ENCODE measurements at places on chromosomes 5 and 9.

GRCh38 chr5:139903795-139904565 is 108.4 kb downstream of the PSD2 start:
- H3K27me3 ChIP-seq = peaks cover 7% of the 10 kb centered on the region
- peak overlapping the region; percentile 37 for H3K4me3 ChIP-seq
- no peaks in the 10 kb centered on the region for H3K36me3 ChIP-seq
- no peak for DNase-seq
- no peak overlapping the region for H3K27ac ChIP-seq

- H3K4me3 ChIP-seq = no peak overlapping the region
- H3K27ac ChIP-seq = no peak overlapping the region
- peaks cover 31% of the 10 kb centered on the region for H3K4me1 ChIP-seq
- H3K27me3 ChIP-seq = no peaks in the 10 kb centered on the region
- DNase-seq = no peak
These were observed 80.4 kb downstream of the RGS3 start for GRCh38 chr9:113543982-113544303.

DNA sequence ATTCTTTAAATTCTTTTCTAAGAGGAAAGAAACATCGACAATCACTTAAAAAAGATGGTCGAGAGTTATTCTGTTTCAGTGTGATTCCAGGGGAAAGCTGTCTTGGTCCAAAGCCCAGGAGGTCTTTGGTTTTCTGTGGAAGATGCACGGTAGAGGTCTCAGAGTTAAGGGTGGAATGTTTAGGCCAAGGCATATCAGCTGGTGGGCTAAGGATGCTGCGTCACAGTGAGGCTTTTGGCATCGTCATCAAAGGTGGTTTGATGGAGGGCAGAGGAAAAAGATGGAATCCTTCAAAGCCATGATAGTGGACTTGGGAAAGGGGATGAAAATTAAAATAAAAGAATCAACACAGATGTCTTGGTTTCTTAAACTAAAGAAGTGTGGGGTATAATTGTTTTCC is 137.3 kb upstream of the ANKH start:
- DNase-seq = no peak
- H3K4me3 ChIP-seq = no peak overlapping the region
- H3K4me1 ChIP-seq = peaks cover 23% of the 10 kb centered on the region
- peak overlapping the region; percentile 57 for H3K27ac ChIP-seq
- H3K27me3 ChIP-seq = no peaks in the 10 kb centered on the region
- H3K36me3 ChIP-seq = no peaks in the 10 kb centered on the region

DNA sequence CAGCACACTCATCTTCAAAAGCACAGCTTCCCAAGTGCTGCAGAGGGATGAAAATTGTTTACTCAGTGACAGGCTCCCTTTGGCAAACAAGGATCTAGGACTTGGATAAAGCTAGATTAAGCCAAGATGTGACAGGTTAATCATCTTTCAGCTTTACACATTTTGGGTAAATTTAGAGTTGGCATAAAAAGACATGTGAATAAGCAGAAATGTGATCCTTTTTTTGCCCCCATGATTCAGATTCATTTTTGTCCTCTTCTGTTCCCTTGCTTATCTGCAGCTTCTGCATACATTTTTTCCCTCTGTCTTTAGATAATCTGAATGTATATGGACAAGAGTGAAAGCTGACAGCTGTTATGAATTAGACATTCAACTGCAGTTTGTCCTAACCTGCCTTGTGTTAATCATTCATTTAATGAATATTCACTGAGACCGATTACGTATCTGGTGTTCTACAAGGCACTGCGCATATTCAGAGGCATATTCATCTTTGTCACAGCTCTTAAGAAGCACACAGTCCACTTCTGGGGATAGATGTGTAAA is 19.6 kb downstream of the ADAMTSL1 start:
- no peaks in the 10 kb centered on the region for H3K36me3 ChIP-seq
- H3K4me1 ChIP-seq = no peaks in the 10 kb centered on the region
- H3K4me3 ChIP-seq = no peak overlapping the region
- DNase-seq = no peak
- no peaks in the 10 kb centered on the region for H3K27me3 ChIP-seq

- H3K4me1 ChIP-seq = peaks cover 11% of the 10 kb centered on the region
- no peak overlapping the region for H3K27ac ChIP-seq
- no peaks in the 10 kb centered on the region for H3K27me3 ChIP-seq
- no peak for DNase-seq
- no peak overlapping the region for H3K4me3 ChIP-seq
These were observed 338.0 kb downstream of the NSG2 start for GRCh38 chr5:174383210-174384167.

Measured in Caco-2 (cell line).